ENCODE measurements at places on chromosomes 16 and 17. TPM values are rescaled to one million over a fixed set of nuclear protein-coding genes. Genes with fewer than 3 reads are reported as not detected.

ABCC12 gene
- total RNA-seq, result not detected

PERCC1 gene
- not detected for total RNA-seq

KRTAP16-1 gene
- total RNA-seq, result not detected

GRCh38 chr16:12819126-12820117 lies 15.7 kb upstream of the CPPED1 start:
- no peak for DNase-seq

DNA sequence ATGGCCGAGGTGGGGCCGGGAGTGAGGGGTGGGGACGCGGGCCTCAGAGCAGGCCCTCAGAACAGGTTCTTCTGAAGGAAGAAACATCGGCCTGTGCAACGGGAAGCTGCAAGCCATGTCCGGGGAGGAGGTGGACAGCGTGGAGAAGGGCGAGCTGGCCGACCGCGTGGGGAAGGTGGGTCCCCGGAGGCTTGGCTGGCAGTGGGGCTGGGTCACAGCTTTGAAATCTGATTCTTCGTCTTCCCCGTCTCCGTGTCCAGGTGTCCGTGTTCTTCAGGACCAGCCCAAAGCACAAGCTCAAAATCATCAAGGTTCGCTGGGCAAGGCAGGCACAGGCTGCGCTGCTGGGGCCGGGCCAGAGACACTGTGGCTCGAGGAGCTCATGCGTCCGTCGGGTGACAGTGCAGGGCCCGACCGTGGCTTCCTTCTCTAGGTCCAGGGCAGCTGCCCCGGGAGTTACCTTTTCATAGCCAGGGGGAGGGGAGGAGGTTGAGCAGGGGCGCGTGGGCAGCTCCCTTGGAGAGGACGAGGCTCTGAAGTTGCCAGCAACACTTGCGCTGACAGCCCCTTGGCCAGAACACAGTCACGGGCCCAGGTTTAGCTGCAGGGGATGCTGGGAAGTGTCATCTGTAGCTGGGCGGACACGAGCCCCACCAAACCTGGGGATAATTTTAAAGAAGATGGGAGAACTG lies 51.3 kb downstream of the MEAK7 start:
- no peak for DNase-seq

KRTAP1-1 gene
- not detected for total RNA-seq

- no peak for DNase-seq
These were observed 37.4 kb downstream of the TOM1L2 start for GRCh38 chr17:17934806-17935205.

TBC1D3H gene
- not detected for total RNA-seq

AOC3 gene
- total RNA-seq, result 0.55 TPM

DNA sequence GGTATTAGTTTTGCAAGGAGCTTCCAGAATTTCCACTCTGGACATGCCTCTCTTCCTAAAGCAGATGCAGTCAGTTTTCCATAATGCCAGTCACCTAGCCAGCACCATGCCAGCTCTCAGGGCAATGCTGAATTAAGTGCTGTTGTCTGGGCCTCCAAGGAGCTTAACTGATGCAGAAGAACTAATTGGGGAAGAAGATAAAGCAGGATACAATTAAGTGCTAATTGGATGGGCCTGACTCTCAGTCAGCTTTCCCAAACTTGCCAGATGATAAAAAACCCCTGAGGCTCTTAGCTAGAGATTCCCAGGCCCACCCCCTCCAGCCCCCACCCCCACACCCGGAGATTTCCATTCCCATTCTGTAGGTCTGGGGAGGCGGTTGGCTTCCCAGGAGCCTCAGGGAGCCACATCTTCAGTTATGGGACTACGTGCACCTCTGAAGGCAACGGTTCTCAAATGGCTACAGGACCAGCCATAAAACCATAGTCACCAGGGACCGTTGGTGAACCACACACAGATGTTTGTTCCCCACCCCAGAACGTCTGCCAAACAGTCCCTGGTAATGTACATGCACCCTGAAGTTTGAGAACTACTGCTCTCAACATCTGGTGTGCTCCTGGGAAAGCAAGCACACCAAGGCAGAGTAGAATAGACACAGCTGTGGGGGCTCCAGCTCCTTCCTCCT lies 499.1 kb upstream of the CDH5 start:
- DNase-seq, result no peak

GRCh38 chr17:48834973-48835372 lies 4.1 kb downstream of the CALCOCO2 start:
- DNase-seq, result no peak
